HFF-Myc (cell line): ENCODE measurements at places on chromosomes 1 and 21.

DNA sequence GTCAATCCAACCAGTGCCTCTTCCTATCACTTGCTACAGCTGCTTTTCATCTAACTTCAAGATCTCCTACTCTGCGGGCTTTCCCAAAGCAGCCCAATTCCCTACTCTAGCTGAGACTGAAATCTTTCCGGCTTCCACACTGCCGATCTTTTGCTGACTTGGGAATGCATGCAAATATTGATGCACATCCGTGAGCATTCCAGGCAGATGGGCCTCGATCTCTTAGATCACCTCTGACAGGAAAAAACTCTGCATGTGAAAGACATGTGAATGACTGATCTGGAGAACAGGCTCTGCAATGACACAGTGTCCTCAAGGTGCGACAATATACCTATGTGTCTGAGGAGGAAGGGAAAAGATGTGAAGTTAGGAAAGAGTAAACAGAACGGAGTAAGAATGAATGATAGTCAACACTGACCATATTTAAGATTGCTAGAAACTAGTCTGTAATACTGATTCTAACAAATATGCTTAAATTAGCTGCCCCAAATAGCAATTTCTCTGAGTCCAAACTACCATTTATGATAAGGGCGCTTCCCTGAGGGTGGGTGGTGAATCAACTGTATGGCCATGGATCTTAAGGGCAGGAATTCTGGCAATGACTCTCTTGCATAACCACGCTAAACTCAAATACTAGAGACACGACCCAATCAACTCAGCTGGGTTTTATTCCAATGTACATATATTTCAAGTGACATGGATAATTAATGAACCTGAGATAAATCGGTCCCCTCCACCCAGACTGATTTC lies 8.4 kb downstream of the TAF5L start:
- no peak for DNase-seq

DNA sequence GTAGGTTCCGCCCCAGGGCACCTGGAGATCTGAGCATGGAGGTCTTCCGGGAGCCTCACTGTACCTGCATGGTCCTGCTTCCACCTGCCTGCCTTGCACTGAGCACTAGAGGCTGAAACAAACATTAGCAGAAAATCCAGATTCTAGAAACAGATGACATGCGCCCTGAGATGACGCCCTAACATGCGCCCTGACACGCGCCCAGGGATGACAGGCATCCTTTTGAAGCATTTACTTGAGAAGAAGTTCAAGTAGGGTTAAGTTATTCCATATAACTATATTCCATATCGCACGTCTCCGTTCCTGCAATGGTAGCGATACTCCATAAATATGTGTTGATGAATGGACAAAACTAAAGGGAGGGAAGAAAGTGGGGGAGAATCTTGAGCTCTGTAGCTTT lies 13.7 kb downstream of the ACTA1 start:
- DNase-seq: no peak

DNA sequence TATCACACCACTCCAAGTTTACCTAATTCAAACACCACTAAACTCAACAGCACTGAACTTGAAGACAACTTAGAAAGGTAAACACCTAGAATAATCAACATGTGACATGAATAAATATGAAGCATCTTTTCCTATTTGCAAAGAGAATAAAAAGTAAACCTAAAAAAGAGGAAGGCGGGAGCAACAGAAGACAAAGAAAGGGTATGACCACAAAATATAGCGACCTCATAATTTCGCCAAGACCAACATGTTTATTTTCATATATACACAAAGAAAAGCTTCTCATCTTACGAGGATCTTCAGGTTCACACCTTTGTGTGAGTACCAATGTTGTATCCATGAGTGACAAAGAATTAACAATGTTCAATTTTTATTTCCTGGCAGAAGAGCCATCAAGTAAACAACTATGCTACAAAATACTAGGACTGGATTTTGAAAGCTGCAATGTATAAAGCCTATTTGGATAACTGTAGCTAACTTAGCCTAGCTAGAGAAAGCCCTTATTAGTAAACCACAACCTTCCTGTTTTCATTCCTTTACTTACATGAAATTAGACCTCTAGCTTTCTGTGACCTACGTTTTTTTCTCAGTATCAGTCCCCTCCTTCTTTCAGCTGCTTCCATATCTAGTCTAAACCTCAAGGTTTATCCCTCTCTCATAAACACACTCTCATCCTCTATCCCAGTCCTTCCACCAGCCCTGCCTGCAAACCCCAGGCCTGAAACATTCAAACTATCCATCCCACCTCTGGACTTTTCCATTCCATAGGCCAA lies 21.3 kb upstream of the PHTF1 start:
- DNase-seq: no peak

- no peak for DNase-seq
These were observed 74.4 kb upstream of the HAO2 start for GRCh38 chr1:119294199-119294598.

- no peak for DNase-seq
These were observed 2.5 kb upstream of the CYB561D1 start for GRCh38 chr1:109491372-109491771.

DNA sequence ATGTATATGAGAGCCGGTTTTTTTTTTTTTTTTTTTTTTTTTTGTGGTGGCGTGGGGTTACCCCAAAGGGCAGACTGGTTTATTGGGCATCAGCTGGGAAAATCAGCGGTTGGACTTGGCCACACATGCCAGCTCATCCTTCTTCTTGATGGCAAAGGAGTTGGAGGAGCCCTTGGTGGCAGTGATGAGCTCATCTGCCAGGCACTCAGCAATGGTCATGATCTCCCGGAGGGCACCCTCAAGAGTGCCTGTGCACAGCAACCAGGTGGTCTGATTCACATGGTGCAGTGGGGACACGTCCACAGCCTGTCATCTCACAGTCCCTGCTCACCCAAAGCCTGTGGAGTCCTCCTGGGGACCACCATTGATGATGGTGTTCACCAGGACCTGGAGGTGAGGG lies 62.0 kb downstream of the MRPS6 start:
- DNase-seq: no peak

GRCh38 chr1:72006092-72006491 lies 276.2 kb downstream of the NEGR1 start:
- DNase-seq: no peak

DNA sequence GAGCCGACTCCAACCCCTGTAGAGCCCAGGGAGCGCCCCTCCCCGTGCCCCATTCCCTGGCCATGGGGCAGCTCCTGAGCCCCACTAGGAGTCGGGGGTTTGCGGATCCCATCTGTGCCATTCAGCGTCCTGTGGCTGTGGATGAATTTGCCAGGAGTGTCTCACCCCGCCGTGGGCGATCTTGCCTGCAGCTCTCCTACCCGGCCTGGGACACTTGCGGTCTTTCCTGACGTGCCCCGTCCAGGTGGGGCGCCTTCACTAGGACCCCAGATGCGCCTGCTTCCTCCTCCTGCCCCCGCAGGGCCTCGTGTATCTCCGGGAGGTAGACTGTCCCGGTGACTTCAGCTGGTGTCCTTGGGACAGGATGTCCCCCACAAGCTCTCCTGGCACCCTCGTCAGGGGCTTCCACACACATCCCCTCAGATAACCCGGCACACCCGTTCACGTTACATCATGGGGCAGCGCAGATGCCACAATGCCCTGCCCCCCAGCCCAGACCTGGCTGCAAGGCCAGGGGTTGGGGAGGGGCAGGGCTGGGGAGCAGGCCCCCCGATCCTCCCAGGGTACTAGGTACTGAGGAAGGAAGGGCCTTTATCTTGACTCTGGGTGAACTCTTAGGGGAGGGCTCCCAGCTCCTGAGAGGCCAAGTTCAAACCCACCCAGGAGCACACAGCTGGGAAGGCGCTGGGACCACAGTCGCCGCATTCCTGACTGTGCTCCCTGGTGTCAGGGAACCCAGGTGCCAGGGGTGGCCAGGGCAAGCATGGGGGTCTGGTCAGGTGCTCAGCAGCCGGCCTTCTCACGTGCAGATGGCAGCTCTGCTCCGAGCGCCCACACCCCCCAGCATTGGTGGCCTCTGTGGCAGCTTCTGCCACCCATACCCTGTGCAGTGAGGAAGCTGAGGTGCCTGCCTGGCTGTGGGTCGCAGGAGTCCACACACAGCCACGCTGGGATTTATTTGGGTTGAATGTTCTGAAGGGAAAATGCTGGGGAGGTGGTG lies 53.4 kb upstream of the COL6A1 start:
- no peak for DNase-seq

DNA sequence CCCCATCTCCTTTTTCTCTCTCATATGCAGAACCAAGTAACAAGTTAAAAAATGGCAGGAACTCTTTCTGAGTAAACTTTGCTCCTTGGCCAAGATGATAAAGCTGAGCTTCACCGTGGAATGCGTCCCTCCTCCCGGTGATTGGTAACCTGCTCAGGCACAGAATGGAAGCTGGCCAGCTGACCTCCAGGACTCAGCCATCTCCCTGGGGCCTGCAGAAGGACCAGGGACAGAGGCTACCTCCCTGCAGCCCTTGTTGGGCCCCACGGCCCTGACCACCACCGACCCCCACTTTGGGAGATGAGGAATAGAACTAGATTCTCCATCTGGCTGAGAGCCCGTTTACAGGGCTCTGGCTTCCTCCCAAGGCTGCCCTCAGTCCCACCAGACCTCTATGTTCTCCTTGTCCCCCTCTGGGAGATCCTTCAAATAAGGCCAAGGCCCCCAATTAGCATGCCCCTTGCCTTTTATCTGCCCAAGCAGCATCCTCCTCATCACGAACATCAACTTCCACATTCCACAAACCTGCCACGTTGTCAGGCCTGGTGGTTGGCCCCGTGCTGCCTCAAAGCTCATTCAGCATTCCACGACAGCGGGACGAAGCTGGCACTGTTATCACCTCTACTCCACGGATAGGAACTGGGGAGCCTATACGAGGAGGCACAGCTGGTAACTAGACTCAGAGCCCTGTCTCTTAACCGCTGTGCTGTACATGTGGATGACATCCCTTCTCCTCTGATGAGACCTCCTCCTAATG lies 74.2 kb downstream of the CD34 start:
- no peak for DNase-seq

- DNase-seq: no peak
These were observed 95.0 kb downstream of the SLC30A10 start for GRCh38 chr1:219833214-219833815.

GRCh38 chr1:13683206-13683605 lies 16.8 kb upstream of the PRDM2 start:
- no peak for DNase-seq

GRCh38 chr1:92184632-92185031 lies 33.1 kb upstream of the C1orf146 start:
- no peak for DNase-seq

DNA sequence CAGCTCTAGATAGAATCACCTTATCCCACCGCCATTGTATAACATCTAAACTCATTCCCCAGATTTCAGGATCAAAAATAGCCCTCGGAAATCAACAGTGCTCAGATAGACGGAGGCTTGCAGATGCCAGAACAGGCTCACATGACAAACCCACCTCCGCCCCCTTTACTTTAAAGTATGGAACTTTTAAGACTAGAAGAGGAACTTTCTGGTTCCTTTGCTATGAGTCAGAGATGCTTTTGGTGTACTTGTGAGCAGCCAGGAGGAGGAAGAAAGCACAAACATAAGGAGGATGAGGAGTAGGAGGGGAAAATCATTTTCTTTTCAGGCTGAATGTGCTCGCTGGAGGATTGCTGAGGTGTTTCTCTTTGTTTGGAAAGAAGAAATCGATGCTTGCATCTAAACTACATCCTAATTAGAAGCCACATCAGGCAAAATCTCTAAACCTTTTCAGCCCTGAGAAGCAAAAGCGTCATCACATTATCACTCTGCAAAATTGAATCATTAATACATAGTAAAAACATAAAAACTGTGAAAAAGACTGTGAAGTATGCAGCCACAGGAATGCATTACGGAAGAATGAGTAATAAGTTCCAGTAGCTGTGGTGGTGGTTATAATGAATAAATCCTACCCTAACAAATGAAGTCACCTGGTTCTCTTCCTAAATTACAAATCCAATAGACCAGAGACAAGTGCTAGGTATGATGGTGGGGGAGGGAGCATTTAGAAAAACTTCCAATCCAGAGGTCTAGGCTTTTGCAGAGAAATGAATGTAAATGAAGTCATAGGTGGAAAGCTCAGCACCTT lies 251.3 kb downstream of the KCNH1 start:
- DNase-seq: no peak

DNA sequence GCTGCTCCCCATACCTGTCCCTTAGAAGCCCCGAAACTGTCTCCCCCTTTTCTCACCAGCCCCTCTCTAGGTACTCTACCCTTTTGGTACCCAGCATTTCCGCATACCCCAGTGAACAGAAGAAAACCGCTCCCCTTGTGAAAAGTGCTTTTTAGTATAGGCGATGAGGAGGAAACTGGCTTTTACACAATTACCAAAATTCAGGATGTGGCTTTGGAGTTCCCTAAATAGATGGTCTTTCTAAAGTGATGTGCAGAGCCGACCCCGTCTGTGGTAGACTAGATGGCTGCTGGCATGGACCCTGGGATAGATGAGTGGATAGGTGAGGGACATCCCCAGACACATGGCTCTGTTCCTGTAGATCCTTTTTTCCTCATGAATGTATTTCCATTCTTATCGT lies 2.6 kb upstream of the PER3 start:
- DNase-seq: no peak

DNA sequence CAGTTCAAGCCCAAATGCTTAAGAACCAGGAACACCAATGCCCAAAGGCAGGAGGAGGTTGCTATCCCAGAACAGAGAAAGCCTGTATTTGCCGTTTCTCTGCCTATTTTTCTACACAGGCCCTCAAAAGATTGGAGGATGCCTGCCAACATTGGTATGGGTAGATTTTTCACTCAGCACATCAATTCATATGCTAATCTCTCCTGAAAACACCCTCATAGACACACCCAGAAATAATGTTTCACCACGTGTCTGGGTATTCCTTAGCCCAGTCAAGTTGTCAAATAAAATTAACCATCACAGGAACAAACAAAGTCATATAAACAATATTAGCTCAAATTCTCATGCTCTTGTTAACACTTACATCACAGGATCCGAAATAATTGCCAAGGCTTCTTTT lies 121.9 kb downstream of the RGS21 start:
- no peak for DNase-seq

- DNase-seq: peak; percentile 95
These were observed 65.2 kb upstream of the TARBP1 start for GRCh38 chr1:234544087-234544579.

DNA sequence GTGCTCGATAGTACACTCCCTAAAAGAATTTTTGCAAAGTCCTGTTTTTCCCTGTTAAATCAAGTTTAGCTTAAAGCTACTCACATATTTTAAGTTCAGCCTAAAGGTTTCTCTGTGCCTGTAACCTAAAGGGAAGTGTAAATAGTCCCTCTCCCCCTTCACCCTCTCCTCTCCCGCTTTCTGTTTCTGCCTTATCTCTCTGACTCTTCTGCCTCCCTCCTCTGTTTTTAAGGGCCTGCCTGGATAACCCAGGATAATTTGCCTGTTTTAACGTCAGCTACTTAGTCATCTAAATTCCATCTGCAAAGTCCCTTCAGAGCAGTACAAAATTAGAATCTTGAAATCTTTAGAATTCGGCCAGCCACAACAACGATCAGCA lies 92.6 kb downstream of the NID1 start:
- DNase-seq: no peak

DNA sequence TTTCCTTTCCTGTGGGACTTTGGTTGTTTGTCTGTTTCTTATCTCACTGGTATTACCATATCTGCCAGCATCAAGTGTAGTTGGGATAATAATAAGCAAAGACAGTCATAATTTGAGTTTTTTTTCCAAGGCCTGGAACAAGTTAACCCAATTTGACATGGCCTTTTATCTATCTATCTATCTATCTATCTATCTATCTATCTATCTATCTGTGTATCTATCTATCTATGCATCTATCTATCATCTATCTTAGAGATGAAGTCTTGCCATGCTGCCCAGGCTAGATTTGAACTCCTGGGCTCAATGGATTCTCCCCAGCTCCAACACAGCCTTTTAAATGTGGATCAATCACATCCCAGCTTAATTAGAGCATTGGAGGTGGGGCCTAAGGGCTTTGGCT lies 174.1 kb upstream of the CSF3R start:
- DNase-seq: no peak

GRCh38 chr1:10530756-10531495 lies 56.2 kb downstream of the PEX14 start:
- no peak for DNase-seq
